D341Med (cell line): ENCODE measurements at places on chromosomes 5 and 9.
A peak's percentile ranks its signal among the peaks of the same experiment; 100 is the strongest.

DNA sequence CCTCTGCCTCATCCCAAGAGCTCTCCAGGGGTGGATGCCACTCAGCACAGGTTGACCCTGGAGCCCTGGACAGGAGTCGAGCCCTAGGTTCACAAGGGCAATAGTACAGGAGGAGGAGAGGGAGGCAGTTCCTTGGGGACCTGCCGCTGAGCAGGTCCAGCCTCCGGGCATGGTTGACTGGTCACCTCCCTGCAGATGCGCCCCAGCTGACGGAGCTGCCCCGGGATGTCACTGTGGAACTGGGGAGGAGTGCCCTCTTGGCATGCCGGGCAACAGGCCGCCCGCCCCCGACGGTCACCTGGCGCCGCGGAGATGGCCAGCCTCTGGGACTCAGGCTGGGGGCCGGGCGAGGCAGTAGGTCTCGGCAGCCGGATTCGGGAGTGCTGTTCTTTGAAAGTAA lies 53.7 kb downstream of the HMCN2 start:
- no peak for DNase-seq

DNA sequence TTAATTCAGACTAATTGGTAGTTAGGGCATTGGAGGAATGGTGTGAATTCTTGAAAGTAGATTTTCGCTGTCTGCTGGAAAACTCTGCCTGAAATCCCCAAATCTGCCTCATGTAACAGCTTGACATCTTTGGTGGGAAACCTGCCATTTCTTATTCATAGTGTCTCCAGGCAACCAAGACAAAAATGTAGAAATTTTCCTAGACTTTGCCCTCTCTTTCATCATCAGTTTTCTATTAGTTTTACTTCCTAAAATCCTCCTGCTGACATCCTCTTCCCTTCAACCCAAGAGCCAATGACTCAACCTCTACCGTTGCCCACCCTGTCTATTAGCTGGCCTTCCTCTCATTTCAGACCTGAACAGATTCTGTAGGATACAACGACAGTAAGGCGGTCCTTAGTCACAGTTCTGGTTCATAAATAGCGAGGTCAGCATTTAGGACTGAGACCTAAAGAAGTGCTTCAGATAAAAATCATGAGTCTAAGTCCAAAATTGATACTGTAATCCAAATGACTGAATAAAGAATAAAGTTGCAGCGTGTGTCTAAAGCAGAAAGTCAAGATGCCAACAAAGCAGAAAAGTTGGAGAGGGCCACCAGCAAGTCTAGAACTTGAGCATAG lies 133.9 kb downstream of the MUSK start:
- no peak for DNase-seq

- DNase-seq, result no peak
These were observed 536.5 kb upstream of the GRIA1 start for GRCh38 chr5:152953788-152954483.

- DNase-seq, result peak; percentile 10
These were observed 44.7 kb downstream of the TRIP13 start for GRCh38 chr5:937151-937924.

GRCh38 chr5:98836175-98836574 lies 62.7 kb downstream of the RGMB start:
- no peak for DNase-seq

GRCh38 chr5:37839407-37840052 lies at the start of gene GDNF:
TSS of gene GDNF (minus strand) at chr5:37840041. CDS start at chr5:37834796, 5,245 bp downstream.
- peak; percentile 74 for DNase-seq

DNA sequence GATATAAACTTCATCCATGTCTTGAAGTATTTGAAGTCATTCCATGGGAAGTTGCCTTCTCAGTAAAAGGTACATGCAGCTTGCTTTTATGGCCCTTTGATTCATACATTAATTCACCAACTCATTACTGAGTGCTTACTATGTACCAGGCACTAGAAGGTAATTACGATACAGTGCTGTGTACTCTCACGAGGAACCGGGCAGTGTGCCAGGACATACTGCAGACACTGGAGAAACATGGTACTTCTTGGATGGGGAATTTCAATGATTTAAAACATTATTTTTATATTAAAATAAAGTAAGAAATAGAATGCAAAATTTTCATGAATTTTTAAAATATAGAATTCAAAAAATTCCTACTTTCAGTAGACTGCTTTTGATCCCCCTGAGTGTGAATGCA lies 71.4 kb upstream of the WDR41 start:
- no peak for DNase-seq

- DNase-seq, result no peak
These were observed 21.6 kb downstream of the CCNJL start for GRCh38 chr5:160290751-160291150.

DNA sequence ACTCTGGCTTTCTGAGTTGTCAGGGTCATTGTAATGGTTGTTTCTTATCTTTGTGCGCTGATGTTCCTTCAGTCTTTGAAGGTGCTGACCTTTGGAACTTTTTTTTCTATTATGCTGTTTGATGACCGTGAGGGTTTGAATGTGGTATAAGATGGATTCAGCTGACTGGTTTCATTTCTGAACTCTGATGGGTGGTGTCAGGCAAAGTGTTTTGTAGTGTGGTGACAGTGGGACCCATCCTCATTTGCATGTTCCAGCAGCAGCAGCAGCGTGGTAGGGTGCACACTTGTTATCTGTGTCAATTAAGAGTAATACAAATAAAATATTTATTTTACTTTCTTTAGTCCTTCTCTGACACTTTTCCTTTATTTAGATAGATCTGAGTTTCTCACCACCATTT lies 227.7 kb upstream of the PRR16 start:
- no peak for DNase-seq

DNA sequence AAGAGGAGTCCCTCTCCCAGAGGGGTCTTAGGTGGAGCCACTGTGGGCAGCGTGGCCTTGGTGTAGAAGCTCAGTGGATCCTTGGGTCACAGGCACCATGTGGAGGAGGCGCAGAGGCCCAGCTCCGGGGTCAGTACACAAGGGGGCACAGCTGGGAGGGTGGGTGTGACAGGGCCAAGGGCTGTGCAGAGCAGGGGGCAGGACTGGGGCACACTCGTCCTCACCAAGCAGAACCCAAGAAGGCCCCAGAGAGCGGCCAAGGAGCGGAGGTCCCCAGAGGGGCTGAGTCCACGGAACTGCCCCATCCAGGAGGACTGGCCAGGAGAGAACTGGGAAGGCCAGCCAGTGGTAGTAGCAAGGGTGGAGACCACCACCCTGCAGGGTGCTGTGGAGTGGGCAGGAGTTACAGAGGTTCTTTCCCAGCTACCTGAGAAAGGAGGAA lies 2.5 kb upstream of the LPCAT1 start:
- peak; percentile 4 for DNase-seq

DNA sequence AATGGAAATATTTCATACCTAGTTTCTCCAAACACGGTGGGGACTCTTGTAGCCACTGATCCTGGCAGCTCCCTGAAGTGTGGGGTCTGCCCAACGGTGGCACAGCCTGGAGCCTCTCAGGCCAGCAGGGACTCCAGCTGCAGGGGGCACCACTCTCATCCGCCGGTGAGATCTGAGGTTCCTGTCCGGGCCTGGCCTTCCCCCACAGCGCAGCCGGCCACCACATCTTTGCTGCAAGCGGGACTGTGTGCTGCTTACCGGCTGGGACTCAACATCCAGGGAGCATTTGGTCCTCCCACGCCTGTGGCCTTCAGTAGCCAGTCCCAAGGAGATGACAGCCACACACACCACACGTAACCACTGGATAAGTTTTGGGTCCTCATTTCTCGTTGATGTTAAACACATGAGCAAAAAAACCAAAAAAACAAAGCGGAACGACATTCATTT lies 7.7 kb upstream of the NKX2-5 start:
- no peak for DNase-seq

DNA sequence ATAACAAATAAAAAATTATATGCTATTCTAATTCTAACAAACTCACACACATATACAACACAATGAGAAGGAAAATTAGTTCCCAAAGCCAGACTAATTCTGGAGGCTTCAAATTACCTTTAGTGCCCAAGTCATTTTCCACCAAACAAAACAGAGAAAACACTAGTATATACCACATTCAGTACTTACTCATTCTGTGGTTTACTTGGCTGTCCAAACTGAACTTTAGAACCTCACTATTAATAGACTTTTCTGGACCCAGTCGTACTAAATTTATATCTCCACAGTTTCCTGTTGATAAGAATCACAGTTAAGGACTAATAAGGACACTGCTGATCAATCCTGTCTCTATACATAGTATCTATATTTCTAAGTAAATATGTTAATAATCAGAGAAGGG lies 66.4 kb downstream of the SETX start:
- no peak for DNase-seq
